ENCODE measurements at places on chromosomes 7 and 10. TPM values are rescaled to one million over a fixed set of nuclear protein-coding genes. Genes with fewer than 3 reads are reported as not detected.

The KNDC1 gene
- 0.41 TPM for total RNA-seq

The NUPR2 gene
- not detected for total RNA-seq

The NYAP1 gene
- total RNA-seq: 0.81 TPM

GRCh38 chr7:6563936-6564770, 12.9 kb upstream of the GRID2IP start:
- peak; percentile 76 for DNase-seq

The TUBAL3 gene
- total RNA-seq: not detected

- DNase-seq: no peak
These were observed 29.0 kb downstream of the MGAM2 start for GRCh38 chr7:142140401-142140959.

DNA sequence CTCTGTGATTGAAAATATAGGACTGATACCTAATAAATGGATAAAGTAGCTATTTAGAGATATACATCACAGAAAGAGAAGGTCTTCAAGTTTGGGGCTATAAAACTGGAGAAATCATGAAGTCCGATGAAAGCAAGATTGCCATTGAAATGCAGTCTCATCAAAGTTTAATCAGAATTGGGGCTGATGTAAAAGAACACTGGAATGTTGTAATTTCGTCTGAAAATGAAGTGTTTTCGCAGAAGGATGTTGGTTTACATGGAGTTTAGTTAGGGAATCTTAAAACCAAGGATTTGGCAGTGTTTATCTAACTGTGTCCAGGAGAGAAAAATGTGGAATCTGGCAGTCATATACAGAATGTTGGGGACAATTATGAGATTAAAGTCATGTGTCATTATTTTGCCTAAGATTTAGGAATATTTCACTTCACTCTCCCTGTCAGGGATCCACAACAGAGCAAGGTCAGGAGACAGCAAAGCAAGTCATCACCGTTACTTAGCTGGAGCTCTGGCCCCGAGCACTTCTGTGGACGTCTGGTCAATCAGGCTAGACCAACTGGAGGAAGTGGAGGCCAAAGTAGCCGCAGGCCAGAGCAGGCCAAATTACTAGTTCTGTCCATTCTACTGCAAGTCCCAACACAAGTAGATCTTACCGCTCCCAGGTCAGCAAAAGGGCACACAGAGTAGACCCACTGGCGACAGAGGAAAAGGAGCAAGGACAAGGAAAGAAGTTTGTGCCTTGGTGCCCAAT, 37.0 kb downstream of the EPDR1 start:
- peak; percentile 54 for DNase-seq

- no peak for DNase-seq
These were observed 70.0 kb upstream of the SFMBT2 start for GRCh38 chr10:7480742-7481367.

GRCh38 chr10:19634163-19634562, 182.1 kb upstream of the PLXDC2 start:
- no peak for DNase-seq

DNA sequence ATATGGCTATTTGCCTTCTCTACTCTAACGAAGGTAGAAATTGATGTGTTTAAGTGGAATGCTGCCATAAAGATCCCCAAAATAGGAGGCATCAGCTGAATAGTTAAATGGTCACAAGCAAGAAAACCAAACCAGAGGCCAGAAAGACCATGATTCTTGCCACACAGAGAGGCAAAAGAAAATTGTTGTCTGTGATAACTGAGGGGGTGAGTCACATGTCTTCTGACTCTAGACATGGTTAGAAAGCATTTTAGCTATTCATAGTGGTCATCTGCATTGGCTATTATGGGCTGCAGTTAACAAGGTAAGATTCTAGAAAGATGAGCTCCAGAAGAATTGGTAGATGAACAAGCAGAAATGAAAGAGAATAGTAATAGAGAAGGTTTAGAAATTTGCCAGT, 361.4 kb upstream of the NPSR1 start:
- DNase-seq: peak; percentile 55

The UCMA gene
- not detected for total RNA-seq

- DNase-seq: no peak
These were observed 26.9 kb downstream of the RAMP3 start for GRCh38 chr7:45184326-45185027.

- DNase-seq: peak; percentile 36
These were observed 42.4 kb upstream of the TOMM7 start for GRCh38 chr7:22864855-22865601.

DNA sequence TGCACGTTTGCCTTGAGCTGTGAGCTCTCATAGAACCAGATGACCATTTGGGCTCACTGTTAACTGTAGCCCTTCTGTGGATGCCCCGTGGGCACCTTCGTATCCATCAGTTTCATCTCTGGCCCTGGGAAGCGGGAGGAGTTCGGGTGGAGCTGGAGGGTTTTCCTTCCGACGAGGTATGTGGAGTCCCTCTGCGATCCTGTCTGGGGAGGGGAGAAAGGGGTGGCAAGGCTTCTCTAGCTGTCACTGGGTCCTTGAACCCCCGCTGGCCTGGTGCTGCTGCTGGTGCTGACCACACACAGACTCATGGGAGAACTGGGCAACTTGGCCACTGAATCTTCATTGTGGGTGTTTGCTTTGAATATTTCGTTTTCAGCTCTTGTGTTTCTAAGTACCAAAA, 32.7 kb downstream of the INPP5A start:
- no peak for DNase-seq

DNA sequence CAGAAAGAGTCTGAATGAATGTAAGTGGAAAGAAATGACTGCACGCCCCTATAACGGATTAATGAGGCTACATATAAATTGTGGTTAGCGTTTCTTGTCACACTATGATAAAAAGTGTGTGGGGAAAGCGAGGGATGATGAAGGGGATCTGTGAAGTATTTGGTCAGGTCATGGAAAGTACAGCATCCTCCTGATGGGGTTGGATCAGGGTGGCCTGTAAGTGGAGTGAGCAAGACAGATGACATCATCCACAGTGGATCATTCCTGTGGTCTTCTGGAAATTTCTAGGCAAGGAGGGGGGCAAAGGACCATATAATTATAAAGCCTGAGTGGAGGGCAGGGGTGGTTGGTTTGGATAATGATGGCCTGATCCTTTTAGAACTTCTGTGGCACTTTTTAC, 606.0 kb downstream of the INHBA start:
- peak; percentile 39 for DNase-seq

The PRSS58 gene
- not detected for total RNA-seq

The GPR146 gene
- 1.2 TPM for total RNA-seq

The MYL10 gene
- total RNA-seq: not detected

The GHRHR gene
- total RNA-seq: not detected

DNA sequence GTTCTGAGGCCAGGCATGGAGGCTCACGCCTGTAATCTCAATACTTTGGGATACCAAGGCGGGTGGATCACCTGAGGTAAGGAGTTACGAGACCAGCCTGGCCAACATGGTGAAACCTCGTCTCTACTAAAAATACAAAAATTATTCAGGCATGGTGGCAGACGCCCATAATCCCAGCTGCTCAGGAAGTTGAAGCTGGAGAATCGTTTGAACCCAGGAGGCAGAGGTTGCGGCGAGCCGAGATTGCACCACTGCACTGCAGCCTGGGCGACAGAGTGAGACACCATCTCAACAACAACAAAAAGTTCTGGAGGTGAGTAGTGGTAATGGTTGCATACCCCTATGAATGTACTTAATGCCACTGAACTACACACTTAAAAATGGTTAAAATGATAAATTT, 60.3 kb upstream of the SP4 start:
- no peak for DNase-seq

DNA sequence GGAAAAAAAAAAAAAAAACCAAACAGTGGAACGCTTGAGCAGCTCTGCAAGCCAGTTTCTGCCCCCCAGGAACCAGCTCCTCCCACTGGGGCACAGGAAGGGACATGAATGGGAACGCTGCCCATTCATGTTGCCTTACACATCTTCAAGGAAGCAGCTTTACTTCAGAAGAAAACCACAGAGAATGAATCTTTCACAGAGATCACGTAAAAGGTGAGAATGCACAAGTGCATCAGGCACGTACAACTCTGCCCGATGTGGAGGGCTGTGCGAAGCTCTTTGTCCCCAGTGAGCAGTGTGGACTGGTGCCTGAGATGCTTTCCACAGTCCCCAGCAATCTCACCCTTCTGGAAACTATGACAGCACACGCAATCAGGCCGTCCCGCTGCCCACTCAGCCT, 106.2 kb downstream of the DLG5 start:
- no peak for DNase-seq

The PRXL2A gene
- total RNA-seq: 0.90 TPM

The CPA2 gene
- not detected for total RNA-seq

DNA sequence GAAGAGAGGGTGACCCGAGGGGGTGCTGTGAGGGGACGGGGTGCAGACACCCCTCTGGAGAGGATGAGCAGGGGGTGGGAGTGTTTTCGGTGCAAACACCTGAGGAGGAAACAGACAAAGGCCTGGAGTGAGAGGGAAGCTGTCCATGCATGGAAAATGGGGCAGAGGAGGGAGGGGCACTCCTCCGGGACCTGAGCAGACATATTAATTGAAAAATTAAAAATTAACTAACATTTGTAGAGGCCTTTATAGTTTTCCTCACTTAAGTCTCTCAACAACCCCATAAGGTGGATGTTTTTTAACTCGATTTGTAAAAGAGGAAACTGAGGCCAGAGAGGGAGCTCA, 1.2 kb downstream of the VPS37D start:
- no peak for DNase-seq

DNA sequence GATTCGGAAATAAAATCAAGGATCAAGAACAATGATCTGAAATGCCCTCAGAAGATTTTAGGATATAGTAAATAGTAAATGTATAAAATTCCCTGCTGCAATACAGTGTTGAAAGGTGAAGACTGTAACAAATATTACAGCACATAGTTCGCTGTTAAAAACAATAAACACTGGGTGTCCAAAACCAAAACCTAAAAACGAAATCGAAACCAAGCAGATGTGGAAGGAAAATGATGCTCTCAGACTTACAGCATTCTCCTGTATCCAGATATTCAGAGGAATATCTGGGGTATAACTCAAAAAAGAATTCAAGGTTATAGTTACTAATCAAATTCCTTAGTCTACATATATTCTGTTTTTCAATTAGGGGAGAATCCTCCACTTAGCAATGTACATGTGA, 708.1 kb upstream of the PCDH15 start:
- DNase-seq: no peak

GRCh38 chr7:113120647-113121046, 2.3 kb upstream of the SMIM30 start:
- DNase-seq: peak; percentile 12

The LGI1 gene
- total RNA-seq: 0.16 TPM

The ACTL6B gene
- total RNA-seq: not detected

- DNase-seq: peak; percentile 63
These were observed 6.3 kb downstream of the IFT22 start for GRCh38 chr7:101315336-101315735.
